H1 (cell line): ENCODE measurements at places on chromosomes 5 and 9.

GRCh38 chr5:116764941-116765340, 190.3 kb upstream of the SEMA6A start:
- DNase-seq, result no peak

- DNase-seq, result no peak
These were observed 170.0 kb upstream of the ADAMTS16 start for GRCh38 chr5:4970171-4970570.

DNA sequence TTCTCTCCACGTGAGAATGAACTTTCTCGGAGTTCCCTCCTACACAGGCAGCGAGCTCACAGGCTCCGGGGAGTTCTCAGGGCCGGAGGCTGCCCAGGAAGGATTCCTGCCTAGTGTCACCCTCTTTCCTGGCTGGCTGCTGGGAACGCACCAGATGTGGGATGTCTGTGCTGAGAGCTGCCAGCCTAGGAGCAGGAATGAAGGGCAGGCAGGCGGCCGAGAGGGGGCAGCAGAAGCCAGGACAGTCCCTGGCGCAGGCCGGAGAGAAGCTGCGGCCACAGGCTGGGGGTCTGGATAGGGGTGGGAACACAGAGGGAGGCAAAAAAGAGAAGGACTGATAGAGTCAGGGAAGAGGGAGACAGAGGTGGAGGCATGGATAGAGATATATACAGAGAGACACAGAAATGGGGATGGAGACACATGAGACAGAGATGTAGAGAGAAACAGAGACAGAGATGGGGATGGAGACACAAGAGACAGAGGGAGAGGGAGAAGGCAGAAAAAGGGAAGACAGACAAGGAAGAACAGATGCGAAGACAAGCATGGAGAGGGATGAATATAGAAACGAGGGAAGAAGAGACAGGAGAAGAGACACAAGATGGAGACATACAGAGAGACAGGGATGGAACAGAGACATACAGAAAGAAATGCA, 25.3 kb upstream of the ENHO start:
- peak; percentile 89 for DNase-seq

DNA sequence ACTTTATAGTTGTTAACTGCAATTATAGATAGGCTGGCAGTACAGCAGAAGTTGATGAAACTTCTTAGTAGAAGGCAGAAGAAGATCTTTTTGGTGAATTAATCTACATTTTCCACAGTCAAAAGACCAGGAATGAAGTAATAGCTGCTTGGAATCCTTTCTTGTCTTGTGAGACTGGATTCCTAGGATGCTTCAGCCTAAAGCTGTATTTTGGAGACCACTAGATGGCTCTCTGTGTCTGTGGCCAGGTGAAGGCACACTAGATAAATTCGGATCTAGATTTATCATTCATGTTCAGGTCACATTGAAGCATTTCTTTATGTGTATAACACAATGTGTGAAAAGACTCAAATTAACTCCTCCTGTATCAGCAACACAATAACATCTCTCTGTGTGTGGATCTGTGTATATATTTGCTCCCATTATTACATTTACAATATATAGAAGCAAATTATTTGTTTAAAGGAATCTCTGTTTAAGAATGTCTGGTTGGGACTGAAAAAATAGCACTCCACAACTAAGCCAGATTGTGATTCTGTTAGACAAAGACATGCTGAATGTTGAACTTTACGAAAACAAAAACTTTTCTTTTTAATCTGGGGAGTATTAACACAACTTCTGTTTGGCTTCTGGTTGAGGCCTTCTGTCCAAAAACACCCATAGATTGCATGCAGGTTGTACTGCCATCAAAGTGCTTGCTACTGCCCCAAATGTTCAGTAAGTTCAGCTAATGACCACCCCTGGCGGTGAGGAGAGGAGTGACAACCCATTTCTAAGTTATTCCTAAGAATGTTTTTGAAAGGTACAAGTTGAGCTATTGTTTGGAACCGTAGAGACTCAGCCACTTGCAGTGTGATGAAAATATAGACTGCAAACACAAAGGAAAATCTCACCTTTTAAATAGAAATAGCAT, 10.6 kb downstream of the GRIN3A start:
- no peak for DNase-seq

- DNase-seq, result no peak
These were observed 19.2 kb downstream of the MARCHF3 start for GRCh38 chr5:127011153-127011552.

DNA sequence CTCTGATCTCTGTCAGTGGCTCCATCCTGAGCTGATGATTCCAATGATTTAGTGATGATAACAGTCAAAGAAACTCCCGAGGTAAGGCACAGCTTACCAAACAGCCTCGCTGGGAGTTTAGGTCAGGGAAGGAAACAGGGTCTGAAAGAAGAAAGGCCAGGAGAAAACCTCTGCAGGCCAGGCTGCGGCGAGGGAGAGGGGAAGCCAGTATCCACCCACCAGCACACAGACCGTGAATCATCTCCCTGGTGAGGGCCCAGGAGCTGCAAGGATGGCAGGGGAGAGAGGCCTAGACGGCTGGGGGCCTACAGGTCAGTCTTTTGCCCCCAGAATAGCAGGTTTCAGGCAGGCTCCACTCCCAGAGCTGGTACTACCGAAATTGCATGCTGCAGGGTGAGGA, 590.5 kb downstream of the CCDC171 start:
- no peak for DNase-seq

DNA sequence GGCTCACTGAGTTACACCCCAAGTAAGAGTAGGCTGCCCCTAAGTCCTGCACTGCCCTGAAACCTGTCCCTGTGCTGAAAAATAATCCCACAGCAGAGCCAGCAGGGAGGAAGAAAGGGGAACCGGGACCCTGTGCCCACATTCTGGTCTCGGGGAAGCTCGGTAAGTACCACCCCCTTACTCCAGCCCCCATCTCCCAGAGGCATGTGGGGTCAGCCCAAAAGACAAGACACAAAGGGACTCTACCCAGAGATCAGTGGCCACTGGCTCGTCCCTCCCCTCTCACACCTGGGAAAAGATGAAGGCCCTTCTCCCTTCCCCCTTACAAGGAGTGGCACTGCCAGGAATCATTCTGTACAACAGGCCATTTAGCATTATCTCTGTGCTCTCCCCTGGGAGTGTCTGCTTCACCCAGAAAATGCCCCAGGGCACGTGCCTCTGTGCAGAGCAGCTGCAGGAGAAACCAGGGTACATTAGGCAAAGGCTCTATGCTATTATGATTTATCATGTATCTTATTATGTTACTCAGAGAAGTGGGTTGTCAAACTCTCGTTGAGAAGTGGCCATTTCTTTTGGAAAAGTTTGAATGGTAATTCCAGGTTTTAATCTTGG, 71.3 kb downstream of the NDFIP1 start:
- DNase-seq, result no peak

GRCh38 chr9:15374310-15374709, 48.4 kb upstream of the SNAPC3 start:
- DNase-seq, result no peak

GRCh38 chr5:124584991-124585715, 161.3 kb downstream of the ZNF608 start:
- DNase-seq, result no peak

- DNase-seq, result no peak
These were observed 71.1 kb upstream of the NEURL1B start for GRCh38 chr5:172569861-172570558.

- DNase-seq, result no peak
These were observed 7.6 kb downstream of the TMEM8B start for GRCh38 chr9:35836595-35836994.

DNA sequence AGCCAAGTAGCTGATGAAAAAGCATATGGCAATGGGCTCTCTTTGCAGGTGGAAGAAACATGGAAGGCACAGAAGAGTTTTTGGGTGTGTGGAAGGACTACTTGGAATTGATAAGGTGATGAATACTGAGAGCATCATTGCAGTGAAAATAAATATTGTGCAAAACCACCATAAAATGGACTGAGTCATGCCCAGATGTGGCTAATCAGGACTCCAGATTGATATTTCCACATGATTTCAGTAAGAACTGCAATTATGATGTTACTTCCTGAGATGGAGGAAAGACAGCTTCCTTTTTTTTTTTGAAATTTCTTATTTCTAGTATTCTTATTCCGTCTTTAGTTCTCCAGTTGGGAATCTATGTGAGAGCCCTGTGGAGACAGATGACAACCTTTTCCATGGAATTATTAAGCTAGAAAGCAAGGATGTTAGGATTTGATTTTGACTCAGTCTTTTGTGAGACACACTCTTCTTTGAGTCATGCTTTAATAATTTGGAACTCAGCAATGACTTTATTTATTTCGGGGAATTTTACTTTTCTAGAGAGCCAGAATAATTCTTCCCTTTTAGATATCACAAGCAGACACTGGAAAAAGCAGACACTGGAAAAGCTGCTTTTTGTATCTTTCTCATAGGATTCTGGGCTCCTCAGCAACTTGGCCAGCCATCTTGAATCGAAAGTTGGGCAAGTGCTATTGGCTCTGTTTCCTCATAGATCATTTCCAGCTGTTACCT, 94.2 kb upstream of the VCAN start:
- no peak for DNase-seq

DNA sequence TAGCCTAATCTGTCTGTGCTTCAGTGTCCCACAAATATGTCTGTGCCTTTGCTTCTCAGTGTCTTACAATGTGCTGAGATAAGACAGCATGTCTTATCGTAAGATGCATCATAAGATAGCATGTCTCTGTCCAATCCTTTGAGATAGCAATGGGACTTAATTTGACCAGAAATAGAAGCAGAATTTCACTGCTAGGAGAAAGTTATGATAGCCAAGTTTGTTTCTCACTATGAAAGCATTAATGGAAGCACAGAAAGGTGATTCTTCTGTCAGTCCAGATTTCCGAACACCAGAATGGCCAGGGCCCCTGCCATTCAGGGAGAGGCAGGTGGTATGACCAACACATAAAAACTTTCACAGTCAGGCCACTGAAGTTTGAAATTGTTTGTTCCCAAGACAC, 111.4 kb downstream of the TRIM32 start:
- no peak for DNase-seq

- no peak for DNase-seq
These were observed 13.2 kb downstream of the VAV2 start for GRCh38 chr9:133978899-133979272.

DNA sequence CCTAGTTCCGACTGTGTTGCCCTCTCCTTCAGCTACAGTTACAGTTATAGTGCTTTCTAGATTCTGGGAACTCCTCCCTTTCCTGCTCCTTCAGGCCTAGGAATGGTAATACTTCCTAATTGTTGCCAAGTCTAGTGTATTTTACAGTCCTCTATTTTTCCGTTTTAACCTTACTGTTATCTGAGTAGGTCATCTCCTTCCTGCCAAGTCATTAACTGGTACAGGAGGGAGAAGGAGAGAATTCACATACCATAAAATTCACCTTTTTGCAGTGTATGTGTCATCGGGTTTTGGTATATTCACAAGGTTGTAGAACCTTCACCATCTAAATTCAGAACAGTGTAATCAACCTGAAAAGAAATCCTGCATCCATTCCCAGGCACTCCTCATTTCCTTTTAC, 335.4 kb upstream of the MEF2C start:
- no peak for DNase-seq

- no peak for DNase-seq
These were observed 713.4 kb downstream of the EFNA5 start for GRCh38 chr5:106957336-106957735.

GRCh38 chr9:26781906-26782305, 110.7 kb downstream of the CAAP1 start:
- no peak for DNase-seq

DNA sequence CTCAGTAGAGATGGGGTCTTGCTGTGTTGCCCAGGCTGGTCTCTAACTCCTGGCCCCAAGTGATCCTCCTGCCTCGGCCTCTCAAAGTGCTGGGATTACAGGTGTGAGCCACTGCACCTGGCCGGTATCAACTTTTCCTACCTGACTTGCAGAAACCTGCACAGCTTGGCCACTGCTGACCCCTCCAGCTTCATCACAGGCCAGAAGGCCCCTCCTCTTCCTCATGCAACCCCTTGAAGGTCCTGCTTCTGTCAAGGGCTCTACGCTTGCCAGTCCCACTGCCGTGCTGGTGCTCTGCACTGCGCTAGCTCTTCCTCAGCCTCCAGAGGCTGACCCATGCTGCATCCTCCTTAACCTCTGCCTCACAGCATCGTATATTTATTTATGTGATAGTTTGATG, 32.5 kb upstream of the RNU6ATAC start:
- no peak for DNase-seq
